Stimulated activated CD8-positive, alpha-beta memory T cell treated with anti-CD3 and anti-CD28 coated beads, Interleukin-4, amount 100 ng/mL, for 24 hours (primary cell): ENCODE measurements at places on chromosomes 3 and 15.

DNA sequence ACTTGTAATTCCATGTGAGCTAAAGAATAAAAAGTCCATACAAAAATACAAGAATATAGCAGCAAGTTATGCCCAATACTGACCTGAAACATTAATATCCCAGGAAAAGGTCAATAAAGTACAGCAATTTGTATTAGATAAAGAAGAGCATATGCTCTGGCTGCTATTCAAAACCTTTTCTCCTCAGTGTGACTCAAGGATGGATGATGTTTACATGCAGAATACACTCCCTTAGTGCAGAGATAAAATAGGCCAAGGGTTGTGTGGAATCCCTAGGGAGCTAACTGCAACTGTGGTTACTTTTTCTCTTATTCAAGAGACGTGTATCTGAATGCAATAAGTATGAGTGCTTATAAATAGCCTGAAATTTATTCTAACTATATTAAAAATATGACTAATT lies 78.7 kb downstream of the SLC9A9 start:
- DNase-seq: no peak

DNA sequence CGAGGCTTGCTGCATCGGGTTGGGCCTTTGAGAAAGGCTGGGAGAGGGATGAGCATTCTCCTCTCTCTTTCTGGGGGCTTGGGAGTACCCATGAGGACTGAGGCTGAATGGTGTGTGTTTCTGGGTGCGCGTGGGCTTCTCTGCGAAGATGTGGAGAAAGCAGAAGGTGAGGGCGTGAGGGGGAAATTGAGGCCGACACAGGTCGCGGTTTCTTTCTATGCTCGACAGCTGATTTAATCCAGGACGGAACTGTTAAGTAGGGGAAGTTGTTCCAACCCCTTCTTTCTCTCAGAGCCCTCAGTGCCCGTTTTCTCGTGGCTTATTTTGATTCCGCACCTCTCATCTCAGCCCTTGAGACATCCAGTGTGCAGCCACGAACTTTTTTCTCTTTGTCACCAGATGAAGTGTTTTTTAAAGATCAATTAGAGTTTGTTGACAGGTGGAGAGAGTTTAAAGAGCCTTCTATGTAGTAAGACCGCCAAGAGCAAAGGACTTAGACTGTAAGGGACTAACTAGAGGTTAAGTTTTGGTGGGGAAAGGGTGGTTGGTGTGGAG lies 711 bp downstream of the STARD9 start:
- DNase-seq: no peak

DNA sequence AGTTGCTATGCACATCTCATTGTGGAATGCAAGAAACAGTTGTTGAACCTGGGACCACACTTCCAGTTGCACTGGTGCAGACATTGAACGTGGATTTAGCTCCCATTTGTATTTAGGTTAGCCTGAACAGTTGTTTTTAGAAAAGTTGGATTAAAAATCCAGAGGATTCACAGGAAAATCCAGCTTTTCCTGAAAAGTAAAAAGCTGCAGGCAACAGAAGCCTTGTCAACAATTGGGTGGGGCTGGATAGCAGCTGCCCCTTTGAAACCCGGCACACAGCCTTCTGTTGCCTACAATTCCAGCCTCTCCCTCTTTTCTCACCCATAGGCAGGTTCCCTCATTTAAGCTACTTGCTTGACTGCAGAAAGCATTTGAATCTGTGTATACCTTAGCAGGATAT lies 165.3 kb upstream of the TBL1XR1 start:
- DNase-seq: no peak

DNA sequence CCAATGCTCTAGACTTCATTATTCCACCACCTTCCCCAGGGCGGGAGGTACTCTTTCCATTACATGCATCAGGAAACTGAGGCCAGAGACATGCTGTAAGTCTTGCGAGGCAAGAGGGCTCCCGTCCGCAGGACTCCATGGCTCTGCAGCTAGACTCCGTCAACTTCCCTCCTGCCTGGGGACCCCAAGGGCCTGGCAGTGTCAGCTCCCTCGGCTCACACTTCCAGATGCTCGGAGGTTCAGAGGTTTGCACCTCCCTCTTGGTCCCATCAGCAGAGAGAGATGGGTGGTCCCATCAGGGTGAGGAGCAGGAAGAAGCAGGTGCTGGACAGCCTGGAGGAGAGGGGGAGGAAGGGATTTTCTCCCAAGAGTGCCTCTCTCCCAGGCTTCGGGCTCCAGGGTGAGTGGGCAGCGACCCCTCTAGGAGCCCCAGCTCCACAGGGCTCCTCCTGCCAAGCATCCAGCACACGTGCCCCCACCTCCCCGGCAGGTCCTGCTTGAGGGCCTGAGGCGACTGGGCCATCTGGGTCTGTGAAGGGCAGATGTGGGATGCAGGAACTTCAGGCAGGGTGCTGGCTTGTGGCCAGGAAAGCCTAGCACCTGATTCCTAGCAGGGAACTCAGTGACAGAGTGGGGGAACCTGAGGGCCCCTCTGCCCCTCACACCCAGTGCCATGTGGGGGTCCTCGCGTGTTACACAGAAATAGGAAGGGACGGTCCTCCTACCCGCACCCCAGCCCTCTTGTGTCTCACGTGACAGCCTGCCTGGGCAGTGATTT lies 9.3 kb downstream of the PAK6 start:
- no peak for DNase-seq

GRCh38 chr3:90011131-90011530 lies 903.7 kb downstream of the EPHA3 start:
- DNase-seq: no peak

DNA sequence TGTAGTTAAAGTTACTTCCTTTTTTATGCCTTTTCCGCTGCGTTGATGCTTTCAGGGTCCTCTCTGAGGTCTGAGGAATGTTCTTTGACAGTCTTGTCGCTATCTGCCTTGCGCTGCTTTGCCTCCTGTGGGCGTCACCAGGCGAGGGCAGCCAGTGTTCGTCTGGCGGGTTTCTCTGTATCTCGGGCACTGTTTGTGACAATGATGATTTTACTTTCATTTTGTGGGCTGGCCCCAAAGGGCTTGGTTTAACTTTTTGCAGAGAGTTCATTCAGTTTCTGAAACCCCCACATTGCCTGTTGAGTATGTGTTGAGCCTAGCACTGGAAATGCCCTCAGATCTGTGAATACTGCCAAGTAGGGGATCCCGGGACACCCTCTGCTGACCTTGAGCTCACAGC lies 24.6 kb upstream of the SACM1L start:
- peak; percentile 55 for DNase-seq

- DNase-seq: no peak
Measured at GRCh38 chr3:144437989-144438388, 466.4 kb downstream of the DIPK2A start.

GRCh38 chr3:175336406-175337133 lies 477.4 kb downstream of the NAALADL2 start:
- DNase-seq: no peak

GRCh38 chr3:38646630-38647029 lies 2.9 kb downstream of the SCN5A start:
- DNase-seq: no peak

DNA sequence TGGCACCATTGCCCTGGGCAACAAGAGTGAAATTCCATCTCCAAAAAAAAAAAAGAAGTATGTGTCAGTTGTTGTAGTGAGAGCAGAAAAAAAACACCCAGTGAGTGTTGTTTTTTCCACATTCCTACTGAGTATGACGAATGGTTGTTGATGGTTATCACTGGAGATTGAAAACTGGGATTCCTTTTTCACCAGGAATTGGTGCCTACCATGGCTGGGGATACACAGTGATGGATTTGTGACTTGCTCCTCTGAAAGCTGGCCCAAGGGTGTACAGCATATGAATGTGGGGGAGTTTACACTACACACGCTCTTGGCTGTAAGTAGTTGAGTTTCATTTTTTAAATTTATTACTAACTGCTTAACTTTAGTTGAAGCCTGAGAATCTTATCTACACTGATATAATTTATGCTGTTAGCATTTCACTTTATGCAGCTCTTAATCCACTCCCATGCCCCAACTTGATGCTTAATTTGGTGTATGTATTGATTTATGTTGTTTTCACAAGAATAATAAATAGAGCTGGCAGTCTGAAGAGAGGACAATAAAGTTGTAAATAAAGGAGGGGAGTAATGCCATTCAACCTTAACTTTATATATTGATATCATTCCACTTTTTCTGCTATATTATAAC lies 56.0 kb upstream of the MME start:
- DNase-seq: no peak

DNA sequence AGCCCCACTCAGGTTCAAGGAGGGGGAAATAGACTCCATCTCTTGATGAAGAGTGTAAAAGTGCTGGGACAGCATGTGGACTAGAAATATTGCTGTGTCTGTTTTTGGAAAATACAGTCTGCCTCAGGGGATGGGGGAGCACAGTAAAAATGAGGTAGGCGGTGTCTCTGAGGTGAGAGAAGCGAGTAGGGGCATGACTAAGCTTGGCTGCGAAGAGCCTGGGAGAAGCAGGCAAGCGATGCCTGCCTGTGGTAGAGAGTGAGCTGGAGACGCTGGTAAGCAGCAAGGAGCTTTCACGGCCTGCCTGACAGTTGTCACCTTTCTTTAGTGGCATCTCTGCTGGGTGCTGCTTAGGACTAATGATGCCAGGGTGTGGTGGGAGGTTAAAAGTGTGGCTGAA lies 49.0 kb upstream of the DCLK3 start:
- no peak for DNase-seq

DNA sequence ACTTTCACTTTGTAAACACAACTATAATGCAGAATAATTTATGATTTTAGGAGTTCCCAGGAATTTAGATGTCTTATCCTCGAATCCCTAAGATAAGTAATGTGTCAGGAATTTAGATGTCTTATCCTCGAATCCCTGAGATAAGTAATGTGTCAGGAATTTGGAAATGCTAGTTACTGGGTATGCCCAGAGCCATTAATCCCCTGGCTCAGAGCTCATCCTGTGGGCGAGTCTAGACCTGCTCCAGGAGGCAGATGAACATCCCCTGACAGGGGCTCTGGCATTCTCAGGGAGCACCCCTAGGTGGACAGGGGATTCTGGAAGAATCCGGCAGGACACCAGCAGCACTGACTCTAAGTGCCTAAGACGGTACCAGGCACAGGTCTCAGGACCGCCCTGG lies 163.3 kb downstream of the ARRDC4 start:
- no peak for DNase-seq

DNA sequence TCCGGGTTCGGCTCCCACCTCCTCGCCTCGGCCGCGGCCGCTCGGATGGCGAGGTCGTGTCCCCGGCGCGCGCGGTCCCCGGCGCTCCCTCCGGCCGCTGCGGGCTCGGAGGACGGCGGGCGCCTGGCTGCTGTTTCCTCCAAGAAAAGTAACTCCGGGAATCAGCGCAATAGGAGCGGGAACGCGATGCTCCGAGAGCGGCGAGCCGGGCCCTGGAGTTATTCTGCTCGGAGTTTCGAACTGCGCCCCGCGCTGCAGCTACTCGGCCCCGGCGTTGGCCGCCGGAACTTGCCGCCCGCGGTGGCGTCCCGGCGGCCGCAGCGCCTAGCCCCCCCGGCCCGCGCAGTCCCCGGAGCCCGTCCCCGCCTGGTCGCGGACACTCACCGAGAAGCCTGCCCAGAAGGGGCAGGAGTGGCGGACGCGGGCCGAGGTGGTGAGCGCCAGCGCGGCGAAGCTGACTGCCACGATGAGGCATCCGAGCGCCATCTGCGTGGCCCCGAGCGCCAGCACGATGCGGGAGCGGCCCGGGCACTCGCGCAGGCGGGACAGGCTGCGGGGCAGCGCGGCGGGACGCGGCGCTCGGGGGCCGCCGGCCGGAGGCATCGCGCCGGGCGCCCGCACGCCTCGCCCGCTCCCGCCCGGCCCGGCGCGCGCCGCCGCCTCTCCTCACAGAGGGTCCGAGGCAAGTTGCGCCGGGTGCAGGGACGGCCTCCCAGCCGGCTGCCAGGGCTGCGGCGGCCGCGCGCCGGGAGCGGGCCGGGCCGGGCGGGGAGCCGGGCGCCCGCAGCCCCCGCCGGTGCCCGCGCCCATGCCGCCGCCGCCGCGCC lies 251.9 kb downstream of the TJP1 start:
- DNase-seq: no peak

DNA sequence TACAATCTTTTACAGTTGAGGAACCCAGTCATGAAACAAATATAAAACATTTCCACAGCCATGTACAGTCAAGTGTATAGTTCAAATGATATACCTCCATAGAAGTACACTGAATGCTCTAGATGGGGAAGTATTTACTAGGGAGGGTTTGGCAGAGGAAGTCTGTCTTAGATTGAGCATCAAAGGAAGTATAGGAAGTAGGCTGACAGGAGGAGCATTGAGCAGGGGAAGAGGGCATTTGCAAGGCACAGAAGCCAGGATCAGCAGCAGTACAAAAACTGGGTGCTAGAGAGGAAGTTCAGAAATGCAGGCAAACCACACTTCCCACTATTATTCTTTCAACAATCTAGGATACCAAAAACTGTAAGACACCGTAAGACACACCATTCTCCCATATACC lies 122.6 kb downstream of the ANO10 start:
- no peak for DNase-seq

- DNase-seq: no peak
Measured at GRCh38 chr3:37619568-37619967, 242.1 kb upstream of the CTDSPL start.

GRCh38 chr3:155585384-155585783 lies 159.5 kb downstream of the PLCH1 start:
- DNase-seq: no peak

DNA sequence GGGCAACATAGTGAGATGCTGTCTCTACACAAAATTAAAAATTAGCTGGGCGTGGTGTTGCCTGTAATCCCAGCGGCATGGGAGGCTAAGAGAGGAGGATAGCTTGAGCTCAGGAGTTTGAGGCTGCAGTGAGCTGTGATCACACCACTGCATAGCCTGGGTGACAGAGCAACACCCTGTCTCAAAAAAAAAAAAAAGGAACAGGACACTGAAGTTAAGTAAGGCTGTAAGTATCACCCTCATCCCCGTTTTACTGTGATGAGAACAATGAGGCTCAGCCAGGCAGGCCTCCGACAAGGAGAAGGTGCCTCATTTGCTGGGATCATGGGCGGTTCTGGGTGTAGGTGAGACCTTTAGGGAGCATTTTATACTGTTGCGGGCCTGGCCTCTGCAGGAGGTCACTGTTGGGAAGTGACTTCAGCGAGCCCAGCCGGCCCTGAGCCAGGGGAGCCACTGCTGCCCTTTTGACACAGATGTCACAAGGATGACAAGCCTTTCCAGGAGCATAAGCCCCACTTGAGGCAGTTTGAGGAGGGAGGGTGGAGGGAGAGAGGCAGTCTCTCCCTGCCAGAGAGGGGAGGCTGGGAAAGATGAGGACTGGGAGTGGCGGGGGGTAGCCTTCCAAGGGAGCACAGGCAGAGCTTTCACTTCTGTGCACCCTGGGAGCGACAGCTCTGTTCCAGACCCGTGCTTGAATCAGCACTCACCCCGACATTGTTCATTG lies 30.8 kb downstream of the IRAK2 start:
- DNase-seq: no peak

GRCh38 chr15:38554354-38554753 lies 10.3 kb downstream of the RASGRP1 start:
- no peak for DNase-seq

GRCh38 chr3:130893376-130894129 lies at the start of gene ATP2C1:
Gene ATP2C1, plus strand, starts transcription at chr3:130894084. Its CDS starts 686 bp downstream, at chr3:130894770.
- DNase-seq: peak; percentile 86

GRCh38 chr3:27089645-27090044 lies 279.5 kb downstream of the NEK10 start:
- DNase-seq: no peak

- DNase-seq: no peak
Measured at GRCh38 chr15:23472678-23473077, 25.6 kb upstream of the GOLGA6L2 start.

GRCh38 chr3:20057612-20058180 lies 17.4 kb downstream of the KAT2B start:
- no peak for DNase-seq

GRCh38 chr3:149026718-149027117 lies 35.4 kb downstream of the GYG1 start:
- no peak for DNase-seq
